ENCODE measurements at places on chromosomes 5 and 9. TPM values are rescaled to one million over a fixed set of nuclear protein-coding genes. Genes with fewer than 3 reads are reported as not detected.

DNA sequence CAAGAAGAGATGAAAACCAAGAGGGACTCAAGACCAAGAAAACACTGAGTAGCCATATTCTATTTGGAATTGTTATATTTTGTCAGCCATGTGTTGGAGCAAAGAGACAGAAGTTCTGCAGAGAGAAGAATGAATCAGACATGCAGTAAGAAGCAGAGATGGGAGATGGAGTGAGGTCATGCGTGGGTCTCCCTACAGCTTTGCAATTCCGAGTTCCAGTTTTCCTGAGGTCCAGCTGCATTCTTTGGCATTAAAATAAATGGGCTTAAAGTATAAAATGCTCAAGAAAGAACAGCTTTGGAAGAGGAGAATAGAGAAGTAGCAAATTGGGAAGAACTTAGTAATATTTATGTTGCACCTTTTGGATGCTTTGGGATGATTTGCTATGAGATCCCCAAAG lies 361.6 kb downstream of the NPR3 start:
- no peak for DNase-seq

GRCh38 chr9:94082553-94082952 lies 1.7 kb upstream of the PTPDC1 start:
- no peak for DNase-seq

GRCh38 chr9:15077946-15078729 lies 167.9 kb upstream of the FREM1 start:
- no peak for DNase-seq

- no peak for DNase-seq
Observed at GRCh38 chr5:139872851-139873794, 77.5 kb downstream of the PSD2 start.

- no peak for DNase-seq
Observed at GRCh38 chr5:94761786-94762185, 143.3 kb downstream of the SLF1 start.

GRCh38 chr9:8261737-8262136 lies 462.2 kb upstream of the DMAC1 start:
- no peak for DNase-seq

DNA sequence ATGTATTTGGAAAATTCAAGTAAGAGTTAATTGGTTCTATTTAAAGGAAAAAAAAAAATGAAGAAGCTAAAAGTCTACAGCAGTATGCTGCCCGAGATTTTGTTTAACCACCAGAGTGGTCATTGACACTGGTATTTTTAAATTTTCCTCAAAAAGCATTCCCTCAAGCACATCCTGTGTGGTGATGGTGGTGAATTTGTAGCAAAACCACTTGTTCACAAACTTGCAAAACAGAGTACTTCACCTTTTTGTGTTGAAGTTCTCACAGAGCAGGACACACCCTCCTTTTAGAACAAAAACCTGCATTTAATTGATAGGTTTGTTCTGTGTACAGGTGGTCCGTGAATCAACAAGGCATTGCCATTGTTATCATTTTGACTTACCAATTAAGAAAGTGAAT lies 374.2 kb downstream of the EFNA5 start:
- DNase-seq, result no peak

DNA sequence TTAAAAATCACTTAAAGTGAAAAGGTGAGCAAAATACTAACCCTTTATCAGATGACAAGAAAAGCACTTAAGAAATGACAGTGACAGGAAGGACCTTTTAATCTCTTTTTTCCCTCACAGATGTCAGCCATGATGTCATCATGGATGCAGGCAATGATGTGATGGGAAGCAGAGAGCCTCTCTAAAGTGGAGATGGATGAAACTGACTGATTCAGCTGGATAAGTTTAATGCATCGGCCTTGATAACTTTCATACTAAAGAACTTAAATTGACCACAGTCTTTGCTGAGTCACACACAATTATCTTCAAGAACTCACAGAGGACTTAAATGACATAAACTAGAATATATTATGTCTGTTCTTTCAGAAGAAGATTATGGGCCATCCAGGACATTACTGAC lies 153.2 kb upstream of the FGF10 start:
- no peak for DNase-seq

GRCh38 chr9:99634186-99634585 lies 187.5 kb upstream of the NR4A3 start:
- no peak for DNase-seq

DNA sequence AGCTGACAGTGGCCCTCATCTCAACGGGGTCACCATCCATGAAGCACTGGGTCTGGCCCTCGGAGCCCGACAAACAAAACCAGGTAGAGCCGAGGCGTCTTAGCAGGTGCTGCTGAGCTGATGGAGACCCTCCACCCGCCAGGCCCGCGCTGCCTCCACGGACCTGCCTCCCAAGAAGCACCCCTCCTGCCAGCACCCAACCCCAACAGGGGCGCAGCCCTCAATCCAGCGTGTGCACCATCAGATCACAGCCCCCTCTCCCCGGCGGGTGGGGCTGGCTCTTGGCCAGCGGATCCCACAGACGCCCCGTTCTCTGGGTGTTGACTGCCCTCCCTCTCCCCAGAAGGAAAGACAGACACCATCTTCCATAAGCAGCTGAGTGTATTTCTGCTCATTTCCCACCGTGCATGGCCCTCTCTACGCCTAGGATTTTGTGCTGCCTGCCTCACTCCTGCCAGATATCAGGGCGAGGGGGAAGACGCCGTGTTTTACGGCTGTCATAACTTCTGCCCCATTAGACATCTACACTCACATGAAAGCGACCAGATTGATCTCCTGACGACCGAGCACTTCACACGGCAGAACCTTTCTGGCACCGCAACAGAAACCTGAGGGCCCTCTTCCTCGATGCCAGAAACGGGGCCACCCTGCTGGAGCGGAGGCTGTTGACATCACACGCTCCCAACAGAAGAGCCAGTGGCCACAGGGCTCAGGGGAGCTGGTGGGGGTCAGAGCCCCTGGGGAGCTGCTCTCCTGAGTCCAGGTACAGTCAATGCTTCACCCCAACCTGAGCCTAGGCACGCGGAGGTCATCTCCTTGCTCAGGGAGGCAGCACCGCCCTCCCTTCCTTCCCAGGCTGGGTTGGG lies 12.4 kb downstream of the NACC2 start:
- no peak for DNase-seq

DNA sequence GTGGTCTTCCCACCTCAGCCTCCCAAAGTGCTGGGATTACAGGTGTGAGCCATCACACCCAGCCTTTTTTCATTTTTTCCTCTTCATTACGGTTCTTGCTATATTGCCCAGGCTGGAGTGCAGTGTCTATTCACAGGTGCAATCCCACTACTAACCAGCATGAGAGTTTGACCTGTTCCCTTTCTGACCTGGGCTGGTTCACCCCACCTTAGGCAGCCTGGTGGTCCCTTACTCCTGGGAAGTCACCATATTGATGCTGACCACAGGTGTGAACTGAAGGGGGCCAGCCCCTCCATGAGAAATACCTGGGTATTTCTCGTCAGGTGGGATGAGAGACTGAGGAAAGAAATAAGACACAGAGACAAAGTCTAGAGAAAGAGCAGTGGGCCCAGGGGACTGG lies 2.4 kb downstream of the PDE6A start:
- no peak for DNase-seq

- DNase-seq, result no peak
Observed at GRCh38 chr9:120677965-120678364, 36.3 kb downstream of the MEGF9 start.

- no peak for DNase-seq
Observed at GRCh38 chr9:109797006-109797405, 17.0 kb downstream of the PALM2AKAP2 start.

GRCh38 chr5:72138943-72139521 lies 31.8 kb downstream of the MAP1B start:
- DNase-seq, result no peak

DNA sequence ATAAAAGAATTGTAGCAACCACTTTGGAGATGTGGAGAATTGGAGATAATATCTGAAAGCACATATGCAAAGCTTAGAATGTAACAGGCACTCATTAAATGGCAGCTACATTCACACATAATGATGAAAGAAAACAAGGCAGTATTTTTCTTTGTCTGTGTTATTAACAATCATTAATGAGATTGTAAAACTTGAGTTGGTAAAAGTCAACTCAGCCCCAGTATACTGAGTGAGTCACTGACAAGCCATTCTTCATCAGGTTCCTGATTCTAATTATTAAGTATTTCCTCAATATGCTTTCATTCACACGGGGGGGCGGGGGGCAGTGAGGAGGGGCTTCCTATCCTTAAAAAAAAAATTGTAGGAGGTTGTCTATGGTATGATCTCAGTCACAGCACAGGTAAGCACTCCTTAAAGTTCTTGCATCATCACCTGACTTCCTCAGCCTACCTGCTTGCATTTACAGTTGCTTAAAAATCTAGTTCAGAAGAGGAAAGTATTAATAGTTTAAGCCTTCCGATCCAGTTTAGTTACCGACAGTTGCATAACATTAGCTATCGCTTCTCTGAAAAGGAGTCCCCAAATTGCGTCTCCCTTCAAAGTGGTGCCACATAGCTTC lies 379.8 kb downstream of the EFNA5 start:
- DNase-seq, result no peak

DNA sequence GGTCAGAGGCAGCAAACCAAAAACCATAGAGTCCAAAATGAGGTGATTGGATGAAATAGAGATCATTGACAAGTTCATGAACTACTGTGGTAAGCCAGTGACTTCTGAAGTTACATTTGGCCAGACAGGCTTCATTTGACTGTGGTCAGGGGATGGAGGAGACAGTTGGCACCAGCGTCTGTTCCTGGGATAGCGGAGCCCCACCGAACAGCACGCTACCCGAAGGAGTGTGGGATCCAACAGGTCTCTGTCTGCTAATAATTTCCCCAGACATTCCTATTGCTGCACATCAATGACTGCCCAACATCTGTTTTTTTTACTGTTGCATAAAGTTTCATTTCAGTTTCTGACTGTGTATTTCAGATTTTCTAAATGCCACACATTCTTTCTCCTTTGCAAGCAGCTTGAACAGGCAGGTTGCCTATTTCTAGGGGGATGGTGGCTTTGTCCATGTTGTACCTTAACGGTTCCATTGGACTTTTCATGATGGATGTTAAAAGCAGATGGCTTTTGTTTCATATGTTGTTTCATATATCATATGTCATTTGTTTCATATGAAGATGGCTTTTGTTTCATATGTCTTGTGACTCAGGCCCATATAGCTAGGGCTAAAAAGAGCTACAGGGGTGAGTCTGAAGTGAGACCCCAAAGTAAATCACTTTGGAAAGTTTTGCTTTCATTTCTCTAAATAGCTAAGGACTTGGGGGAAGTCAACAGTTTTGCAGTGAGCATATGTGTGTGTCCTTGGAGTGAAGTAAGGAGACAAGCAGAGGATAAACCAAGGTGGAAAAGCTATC lies 180.8 kb downstream of the GOLPH3 start:
- DNase-seq, result no peak

Gene RLN2
- total RNA-seq, result 0.77 TPM

Gene SLC4A9
- total RNA-seq, result 0.25 TPM

Gene STPG3
- total RNA-seq, result 0.31 TPM

Gene CNTNAP3
- 32.2 TPM for total RNA-seq

Gene PCDHB11
- 1.9 TPM for total RNA-seq

Gene ESM1
- total RNA-seq, result 0.65 TPM

Gene PCDHGC4
- 1.8 TPM for total RNA-seq

Gene TPPP
- total RNA-seq, result 30.1 TPM
